ENCODE measurements at places on chromosomes 4 and X.

DNA sequence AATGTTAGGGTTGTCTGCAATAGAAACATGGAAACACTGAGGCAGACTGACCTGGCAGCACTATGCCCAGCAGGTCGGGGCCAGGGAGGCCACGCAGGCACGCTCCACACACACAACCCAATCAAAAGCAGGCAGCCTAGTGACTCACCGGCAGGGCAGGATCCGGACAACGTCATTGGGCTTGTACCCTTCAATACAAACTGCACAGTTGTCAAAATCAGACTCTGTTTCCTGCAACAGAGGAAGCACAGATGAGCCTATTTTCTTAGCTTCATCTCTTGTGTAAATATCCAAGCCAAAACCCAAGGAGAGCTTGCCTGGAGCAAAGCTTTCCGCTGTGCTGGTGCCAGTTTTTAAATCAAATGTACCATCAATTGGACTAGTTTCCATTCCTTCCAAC lies 185.8 kb downstream of the RNF150 start:
- no peak for DNase-seq

GRCh38 chr4:126992910-126993309 lies 639.8 kb upstream of the INTU start:
- DNase-seq: no peak

GRCh38 chrX:111649638-111650037 lies 31.3 kb upstream of the ALG13 start:
- DNase-seq: no peak

- DNase-seq: no peak
Measured at GRCh38 chrX:66680451-66680850, 41.6 kb upstream of the EDA2R start.

DNA sequence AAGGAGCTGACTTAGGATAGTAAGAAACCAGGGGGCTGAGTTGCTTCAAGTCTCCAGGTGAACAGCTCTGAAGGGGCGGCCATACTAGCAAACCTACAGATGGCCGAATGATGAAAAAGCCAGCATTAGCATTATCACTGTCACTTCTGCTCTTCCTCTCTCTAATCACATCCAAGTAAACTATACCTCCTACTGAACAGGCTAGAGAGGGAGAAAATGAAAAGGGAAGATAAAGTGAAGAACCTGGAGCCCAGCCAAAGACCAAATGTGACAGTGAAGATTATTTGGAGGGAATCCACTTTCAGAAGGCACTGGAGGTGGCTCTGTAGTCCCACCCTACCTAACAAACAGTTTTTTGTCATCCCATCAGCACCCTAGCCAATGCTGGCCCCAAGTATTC lies 50.4 kb upstream of the PRPS1 start:
- DNase-seq: no peak

DNA sequence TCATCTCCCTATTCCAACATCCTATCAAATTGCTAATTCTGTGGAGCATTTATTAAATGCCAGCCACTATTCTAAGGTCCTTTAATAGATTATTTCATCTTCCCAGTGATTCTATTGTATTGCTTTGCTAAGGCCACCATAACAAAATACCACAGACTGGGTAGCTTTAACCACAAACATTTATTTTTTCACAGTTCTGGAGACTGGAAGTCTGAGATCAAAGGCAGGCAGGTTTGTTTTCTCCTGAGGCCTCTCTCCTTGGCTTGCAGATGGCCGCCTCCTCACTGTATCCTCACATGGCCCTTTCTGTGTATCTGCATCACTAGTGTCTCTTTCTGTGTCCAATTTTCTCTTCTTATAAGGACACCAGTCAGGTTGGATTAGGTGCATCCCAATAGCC lies 64.5 kb downstream of the CPE start:
- DNase-seq: no peak

DNA sequence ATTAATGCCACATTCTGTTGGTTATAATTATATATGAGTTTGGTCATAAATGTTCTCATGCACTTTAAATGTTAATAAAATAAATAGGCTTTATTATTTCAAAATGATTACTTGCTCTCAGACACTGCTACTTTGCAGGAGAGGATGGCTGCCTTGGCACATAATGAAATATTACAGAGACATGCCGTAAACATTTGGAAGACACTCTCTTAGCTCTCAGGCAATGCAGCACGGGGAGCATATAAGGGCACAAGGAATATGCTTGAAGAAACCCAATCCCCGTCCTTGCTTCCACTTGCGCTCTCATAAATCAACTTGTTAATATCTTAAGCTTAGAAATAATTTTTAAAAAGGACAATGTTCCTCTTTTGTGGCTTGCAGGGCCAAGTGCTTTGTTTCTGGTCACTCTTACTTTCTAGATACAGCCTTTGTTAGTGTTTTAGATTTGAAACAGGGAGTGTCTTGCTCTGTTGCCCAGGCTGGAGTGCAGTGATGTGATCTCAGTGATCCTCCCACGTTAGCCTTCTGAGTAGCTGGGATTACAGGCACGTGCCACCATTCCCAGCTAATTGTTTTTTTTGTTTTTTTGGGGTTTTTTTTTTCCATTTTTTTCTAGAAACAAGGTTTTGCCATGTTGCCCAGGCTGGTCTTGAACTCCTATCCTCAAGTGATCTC lies 445.0 kb downstream of the SPRY1 start:
- DNase-seq: no peak

GRCh38 chr4:143311924-143312323 lies 24.8 kb upstream of the GAB1 start:
- DNase-seq: no peak

GRCh38 chrX:15321447-15321846 lies 6.0 kb upstream of the ASB11 start:
- no peak for DNase-seq

DNA sequence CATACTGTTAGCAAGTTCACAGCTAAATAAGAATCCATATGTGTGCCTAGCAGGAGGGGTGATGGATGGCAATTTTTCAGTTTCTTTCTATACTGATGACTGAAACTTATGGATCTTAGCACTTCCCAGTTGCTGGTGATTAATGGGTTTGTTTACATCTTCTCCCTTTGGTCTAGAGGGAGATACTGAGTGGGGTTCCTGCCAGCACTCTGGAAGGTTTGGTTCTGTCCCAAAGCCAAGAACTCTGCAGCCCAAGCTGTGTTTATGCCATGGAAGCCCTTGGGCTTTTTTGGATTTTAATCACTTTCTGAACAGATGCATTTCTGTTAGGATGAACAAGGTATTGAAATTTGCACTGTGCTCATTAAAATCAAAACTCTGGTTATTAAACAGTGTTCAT lies 43.5 kb downstream of the DDIT4L start:
- no peak for DNase-seq

DNA sequence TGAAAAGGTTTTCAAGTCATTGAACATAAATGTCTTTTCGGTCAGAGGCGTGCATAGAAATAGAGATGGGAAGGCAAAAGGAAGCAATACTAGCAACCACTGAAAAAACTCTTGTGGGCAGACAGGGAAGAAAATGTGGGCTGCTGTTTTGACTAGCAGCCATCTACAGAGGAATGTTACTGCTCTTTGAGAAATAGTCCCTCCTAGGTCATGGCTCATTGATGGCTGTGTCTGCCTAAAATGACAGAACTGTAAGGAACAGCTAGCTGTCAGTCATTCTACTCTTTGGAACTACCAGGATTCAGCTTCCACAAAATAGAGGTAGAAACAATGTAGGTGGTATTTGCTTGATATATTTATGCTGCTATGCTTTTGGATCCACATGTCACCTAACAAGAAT lies 26.9 kb upstream of the TMPRSS11B start:
- DNase-seq: no peak

DNA sequence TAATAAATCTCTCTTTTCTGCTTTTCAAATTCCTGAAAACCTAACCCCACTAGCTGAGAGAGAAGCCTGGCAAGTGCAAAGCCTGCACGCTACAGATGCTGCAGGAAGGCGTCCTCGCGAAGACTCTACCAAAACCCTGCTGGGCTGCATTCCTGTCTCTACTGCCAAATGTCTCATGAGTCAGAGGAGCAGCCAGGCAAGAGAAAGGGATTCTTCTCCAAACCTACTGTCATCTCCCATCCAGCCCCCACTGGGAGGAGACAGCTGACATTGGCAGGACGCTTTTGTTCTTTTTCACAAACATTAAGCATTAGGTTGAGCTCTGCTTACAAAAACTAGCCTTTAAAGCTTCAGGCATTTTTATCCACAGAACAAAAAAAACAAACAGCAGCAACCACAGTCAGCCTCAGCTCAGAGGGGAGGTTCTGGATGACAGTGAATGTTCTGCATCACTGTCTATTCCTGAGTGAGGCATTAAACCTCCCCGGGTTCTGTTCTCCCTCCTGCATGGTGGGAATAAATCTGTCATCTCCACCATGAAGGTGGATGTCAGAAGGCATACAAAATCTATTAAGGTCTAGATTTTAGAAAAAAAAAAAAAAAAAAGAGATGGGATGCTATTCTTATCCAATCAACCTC lies 18.0 kb downstream of the CRMP1 start:
- no peak for DNase-seq

DNA sequence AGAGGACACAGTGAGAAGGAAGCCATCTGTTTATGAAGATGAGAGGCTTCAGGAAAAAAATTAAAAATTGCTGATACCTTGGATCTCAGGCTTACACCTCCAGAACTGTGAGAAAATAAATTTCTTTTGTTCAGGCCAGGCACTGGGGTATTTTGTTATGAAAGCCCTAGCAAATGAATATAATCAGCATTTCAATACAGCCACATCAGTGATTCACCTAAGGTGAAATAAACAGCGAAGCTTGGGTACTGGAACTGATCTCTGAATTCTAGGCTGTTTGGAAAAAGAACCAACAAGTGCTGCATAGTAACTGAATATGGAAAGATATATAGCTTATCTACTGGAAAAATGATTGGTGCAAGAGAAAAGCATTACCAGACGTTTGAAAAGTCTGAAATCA lies 88.5 kb downstream of the PDS5A start:
- DNase-seq: no peak

DNA sequence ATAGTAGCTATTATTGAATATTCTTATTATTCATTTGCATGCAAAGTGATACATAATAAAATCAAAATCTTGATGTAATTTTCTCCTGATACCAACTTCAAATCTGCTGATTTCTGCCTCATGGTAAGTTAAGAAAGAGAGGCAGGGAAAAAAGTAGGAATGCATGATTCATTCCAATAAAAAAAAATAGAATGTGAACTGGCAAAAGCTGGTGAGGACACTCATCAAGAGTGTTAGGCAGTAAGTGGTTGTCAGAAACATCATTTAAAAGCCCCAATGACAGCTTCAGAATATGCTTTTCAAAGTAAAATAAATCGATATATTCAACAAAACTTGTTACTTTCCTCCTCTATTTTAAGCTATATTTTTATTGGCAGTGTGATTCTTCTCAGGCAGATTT lies 979.1 kb downstream of the TECRL start:
- DNase-seq: no peak

GRCh38 chr4:45155081-45155777 lies 428.9 kb upstream of the GNPDA2 start:
- no peak for DNase-seq

GRCh38 chrX:50707405-50707804 lies 106.6 kb downstream of the SHROOM4 start:
- DNase-seq: no peak

DNA sequence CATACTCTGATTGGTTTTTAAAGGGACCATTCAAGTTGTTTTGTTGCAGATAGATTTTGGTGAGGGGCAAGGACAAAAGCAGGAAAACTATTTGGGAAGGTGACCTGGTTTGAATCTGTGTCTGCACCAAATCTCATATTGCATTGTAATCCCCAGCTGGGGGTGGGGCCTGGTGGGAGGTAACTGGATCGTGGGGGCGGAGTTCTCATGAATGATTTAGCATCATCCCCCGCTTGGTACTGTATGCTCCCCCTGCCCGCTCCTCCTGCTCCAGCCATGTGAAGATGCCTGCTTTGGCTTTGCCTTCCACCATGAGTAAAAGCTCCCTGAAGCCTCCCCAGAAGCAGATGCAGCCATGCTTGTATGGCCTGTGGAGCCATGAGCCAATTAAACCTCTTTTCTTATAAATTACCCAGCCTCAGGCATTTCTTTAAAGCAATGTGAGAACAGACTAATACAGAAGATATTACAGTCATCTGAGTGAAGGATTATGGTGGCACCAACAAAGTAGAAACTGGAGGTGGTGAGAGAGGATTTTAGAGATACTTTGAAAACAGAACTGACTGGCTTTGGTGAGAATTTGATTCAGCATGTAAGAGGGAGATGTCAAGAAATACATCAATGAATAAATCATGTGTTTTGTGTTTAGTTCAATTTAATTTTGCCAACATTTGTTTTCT lies 14.4 kb downstream of the IL21 start:
- DNase-seq: no peak

GRCh38 chr4:101224358-101225218 lies 122.7 kb downstream of the PPP3CA start:
- no peak for DNase-seq

- DNase-seq: no peak
Measured at GRCh38 chr4:114378305-114378903, 220.2 kb upstream of the UGT8 start.

DNA sequence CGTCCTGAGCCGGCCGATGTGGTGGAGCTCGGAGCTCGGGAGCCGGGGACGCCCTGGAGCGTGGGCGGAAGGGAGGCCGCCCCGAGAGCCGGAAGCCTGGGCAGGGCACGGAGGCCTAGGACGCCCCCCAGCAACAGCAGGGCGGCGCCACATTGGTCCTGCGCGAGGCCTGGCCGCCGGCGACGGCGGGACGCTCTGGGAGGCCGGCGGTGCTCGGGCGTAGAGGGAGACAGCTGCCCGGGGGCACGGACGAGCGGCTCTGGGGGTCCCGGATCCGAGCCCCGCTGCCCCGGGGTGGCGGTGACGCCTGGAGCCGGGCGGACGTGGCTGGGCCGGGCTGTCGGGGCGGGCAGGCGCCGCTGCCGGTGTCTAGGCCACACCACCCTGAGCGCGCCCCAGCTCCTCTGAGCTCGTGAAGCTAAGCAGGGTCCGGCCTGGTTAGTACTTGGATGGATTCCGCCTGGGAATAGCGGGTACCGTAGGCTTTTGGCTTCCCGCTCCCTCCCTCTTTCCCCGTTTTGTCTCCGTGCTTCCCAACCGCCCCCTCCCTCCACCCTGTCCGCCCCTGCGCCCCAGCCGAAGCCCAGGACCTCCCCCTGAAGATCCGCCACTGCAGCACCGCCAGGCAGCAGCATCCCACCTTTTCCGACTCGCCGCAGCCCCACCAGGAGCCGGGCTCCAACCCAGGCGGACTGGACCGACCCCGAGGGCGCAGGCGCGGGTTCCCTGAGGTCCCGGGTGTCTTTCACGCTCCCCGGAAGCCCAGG lies 12.1 kb downstream of the FRG2 start:
- no peak for DNase-seq

DNA sequence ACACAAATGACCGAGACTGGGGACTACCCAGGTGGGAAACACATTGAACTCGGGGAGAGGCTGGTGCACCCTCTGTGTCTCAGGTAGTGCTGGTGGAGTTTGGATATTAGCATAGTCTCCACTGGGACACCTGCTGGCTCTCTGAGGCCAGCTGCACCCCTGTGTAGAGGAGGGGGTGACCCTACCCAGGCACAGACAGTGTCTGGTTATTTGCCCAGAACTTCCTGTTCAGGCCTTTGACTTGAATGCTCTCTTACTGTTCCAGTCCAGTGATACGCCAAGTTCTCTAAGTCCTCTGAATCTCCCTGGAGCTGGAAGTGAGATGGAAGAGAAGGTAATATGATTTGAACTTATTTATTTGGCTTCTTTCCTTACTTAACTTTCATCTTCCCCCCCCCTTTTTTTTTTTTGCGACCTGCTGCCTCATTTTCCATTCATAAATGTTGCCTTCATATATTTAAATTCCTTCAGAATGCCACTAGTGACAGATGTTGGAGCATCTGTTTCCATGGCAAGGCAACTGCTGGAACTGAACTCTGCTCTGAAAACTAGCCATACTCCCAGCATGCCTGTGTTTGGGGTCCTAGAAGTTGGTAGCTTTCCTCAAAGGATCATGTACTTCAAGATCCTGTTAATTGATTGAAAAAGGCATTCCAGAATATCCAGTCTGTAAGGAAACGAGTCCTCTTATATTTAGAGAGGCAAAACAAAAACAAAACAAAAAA lies 76.7 kb downstream of the AASDH start:
- DNase-seq: no peak
